GM03348 (cell line): ENCODE measurements at places on chromosomes 11 and 22.

DNA sequence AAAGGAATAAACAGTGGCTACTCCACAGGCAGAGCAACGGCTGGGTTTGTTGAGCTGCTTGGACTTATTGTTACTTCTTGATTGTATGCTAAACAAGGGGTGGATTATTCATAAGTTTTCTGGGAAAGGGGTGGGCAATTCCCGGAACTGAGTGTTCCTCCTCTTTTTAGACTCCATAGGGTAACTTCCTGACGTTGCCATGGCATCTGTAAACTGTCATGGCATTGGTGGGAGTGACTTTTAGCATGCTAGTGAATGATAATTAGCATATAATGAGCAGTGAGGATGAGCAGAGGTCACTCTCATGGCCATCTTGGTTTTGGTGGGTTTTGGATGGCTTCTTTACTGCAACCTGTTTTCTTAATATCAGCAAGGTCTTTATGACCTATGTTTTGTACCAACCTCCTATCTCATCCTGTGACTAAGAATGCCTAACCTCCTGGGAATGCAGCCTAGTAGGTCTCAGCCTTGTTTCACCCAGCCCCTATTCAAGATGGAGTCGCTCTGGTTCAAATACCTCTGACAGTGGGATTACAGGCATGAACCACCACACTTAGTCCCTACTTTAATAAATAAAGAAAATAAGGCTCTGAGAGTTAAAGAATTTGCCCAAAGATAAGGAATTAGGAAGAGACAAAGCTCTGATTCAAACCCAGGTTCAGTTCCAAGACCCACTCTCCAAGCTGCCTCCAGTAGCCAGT, 65.6 kb upstream of the CLMP start:
- no peak for DNase-seq

GRCh38 chr11:21896746-21897602, 295.9 kb upstream of the ANO5 start:
- DNase-seq: no peak

DNA sequence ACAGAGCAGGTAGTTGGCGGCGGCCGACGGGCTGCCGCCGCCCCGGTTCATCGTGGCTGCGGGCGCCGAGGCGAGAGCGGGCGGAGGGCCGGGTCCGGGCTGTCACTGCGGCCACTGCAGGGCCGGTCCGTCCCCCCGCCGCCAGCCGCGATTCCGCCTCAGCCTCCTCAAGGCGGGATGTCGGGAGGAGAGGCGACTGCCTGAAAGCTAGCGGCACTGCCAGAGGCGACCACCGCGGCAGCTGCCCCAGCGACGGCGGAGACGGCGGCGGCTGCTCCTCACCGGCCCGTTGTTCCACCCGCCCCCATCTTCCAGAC, 234 bp downstream of the SESN3 start:
- no peak for DNase-seq

GRCh38 chr11:62832336-62833234, at the start of gene TEX54:
Gene TEX54, minus strand, starts transcription at chr11:62832841.
- DNase-seq: peak; percentile 28

DNA sequence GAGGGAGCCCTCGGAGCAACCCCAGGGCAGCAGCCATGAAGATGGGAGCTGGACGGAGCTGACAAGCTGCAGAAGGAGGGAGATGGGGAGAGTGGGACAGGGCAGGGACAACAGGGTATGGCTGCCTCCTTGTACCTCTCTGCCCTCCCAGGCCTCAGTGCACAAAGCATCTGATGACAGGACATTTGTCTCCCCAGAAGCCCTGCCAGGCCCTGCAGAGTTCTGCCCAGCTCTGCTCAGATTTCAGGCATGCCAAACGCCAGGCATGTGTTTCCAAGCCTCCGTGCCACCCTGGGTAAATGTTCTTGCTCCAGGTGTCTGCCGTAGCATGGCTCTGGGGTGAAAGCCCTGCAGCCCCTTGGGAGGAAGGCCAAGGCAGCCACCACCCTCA, 1.1 kb upstream of the IFITM10 start:
- no peak for DNase-seq

DNA sequence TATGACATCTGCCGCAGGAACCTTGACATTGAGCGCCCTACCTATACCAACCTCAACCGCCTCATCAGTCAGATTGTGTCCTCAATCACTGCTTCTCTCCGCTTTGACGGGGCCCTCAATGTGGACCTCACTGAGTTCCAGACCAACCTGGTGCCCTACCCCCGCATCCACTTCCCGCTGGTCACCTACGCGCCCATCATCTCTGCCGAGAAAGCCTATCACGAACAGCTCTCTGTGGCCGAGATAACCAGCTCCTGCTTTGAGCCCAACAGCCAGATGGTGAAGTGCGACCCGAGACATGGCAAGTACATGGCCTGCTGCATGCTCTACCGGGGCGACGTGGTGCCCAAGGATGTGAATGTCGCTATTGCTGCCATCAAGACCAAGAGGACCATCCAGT, 16.0 kb downstream of the TUBA8 start:
- DNase-seq: no peak

- no peak for DNase-seq
These were observed 22.6 kb downstream of the FADD start for GRCh38 chr11:70225681-70226177.

DNA sequence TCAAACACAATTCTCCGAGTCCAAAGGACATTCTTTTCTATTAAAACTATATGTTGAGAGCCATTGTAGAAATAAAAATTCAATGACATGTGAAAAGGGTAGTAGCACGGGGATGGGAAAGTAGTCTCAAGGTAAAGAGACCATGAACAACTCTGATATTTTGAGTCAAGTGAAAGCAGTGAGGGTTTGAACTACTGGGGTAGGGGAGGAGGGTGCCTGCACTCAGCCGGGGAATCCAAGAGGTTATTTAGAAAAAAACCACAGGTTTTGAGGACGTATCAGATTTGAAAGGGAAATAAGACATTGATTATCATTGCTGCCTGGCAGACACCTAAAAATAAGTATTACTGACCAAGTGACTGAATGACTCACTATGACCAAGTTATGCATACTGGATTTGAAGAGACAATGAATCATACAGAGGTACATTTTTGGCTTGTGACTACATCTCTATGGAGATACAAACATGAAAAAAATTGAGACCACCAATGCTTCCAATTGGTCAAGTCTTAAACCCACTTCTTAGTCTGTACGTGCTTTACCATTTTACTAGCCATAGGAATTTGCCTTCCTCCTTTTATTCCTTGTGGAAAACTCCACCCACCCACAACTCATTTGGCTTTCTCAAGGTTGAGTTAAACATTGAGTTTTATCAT, 2.2 kb upstream of the OR52H1 start:
- peak; percentile 54 for DNase-seq

DNA sequence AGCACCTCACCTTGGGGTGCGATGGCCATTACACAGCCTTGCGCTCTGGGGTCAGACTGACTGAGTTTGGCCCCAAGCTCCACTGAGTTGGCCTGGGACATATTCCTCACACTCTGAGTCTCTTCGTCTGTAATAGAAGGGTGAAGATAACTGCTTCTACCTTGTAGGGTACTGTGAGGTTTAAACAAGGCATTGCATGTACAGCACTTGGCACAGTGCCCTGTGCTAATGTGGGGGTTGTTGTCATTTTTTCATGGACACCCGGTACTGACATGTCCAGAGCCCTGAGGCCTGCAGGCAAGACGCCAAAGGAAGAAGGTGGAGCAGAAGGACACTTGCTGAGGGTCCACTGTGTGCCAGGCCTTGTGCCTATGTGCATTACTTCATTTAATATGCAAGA, 50.7 kb downstream of the OTOG start:
- DNase-seq: no peak

DNA sequence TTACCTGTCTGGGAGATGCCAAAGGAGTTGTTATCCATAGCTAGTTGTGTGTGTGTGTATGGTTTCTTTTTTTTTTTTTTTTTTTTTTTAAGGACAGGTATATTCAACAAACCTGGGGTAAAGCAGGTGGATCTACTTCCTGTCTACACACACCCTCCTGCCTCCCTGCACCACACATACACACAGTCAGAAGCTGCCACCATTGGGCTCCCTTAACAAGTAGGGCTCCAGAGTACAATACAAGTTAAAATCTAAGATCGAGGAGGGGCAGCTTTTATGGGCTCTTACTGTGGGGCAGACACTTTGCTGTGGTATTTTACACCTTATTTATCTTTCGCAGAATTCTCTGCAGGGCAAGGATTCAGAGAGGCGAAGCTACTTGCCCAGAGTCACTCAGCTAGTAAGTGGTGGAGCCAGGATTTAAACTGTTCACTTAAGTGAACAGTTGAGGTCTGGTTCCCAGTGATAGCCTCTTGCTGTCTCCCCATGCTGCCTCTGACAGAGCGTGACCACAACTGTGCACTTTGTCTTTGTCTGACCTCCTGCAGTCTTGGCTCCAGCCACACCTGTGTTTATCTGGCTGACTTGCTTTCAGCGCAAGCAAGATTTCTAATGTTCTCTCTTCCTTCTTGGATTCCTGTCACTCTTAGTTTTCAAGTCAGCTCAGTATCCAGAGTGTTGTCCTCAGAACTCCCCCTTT, 135.0 kb downstream of the CSNK2A3 start:
- no peak for DNase-seq

GRCh38 chr11:88447281-88447680, 109.7 kb upstream of the CTSC start:
- DNase-seq: no peak

DNA sequence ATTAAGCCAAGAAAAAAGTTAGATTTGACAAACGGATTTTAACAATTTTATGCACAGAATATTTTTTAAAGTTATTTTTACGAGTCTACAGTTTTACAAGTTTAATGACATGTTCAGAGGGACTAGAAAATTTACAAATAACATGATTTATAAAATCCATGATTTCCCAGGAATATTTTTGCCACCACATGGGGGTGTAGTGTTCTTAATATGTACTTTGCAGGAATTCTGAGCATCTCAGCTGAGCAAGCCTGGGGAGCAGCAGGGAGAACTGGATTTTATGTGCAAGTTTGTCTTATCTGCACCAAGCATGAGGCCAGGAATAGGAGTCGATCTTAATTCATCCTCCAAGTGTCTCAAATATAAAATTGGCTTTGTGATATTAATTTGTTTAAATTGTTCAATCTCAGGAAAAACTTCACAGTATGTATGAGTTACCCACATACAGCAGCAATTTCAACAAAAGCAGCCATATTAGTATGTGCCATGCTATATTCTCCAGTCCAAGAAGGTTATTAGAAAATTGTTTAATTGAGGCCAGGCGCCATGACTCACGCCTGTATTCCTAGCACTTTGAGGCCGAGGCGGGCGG, 826.3 kb downstream of the DLG2 start:
- peak; percentile 75 for DNase-seq

DNA sequence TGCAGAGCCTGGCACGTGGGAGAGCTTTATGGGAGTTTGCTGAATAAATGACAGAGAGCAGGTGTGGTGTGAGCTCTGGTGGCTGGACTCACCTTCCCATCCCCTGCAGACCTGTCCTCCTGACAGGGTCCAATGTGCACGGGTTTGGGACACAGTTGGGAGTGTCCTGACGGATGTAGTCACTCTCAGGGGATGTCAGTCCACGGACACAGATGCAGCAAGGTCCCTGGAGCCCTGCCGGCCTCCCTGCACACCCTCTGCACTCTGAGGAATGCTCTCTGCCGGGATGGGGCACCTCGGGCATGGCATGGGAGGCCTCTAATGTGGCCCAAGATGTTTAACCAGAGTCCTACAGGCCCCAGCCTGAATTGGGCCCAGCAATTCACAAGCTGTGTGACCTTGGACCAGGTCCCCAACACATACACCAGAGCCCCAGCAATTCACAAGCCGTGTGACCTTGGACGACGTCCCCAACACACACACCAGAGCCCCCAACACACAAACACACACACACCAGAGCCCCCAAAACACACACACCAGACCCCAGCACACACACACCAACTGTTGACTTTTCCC, 30.0 kb upstream of the RFPL3 start:
- no peak for DNase-seq

DNA sequence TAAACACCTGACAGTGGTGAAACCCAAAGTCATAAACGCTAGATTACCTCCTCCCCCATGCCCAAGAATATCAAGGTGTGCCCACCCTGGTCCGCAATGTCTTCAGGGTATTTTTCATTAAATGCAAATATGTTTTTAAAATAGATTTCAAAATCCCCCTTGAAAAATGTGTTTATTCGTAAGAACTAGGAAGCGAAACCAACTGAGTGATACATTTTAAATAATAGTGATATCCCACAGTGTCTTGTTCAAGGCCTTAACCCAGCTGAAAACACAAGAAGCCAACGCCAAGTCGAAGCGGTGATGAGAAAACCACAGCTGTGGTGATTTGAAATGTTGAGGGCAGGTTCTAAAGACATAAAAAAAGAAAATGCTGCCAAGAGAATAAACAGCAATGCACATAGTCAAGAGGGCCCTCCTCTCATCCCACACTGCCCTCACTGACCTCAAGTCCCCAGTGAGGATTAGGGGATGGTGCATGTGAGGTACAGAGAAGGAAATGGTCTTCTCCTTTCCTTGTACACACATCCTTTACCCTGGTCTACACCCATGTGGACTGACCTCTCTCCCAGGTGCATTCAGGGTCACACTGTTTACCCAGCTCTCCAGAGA, 25.5 kb downstream of the KCNJ1 start:
- no peak for DNase-seq

- no peak for DNase-seq
These were observed 5.3 kb downstream of the PLEKHB1 start for GRCh38 chr11:73651661-73652045.

- DNase-seq: no peak
These were observed 42.3 kb upstream of the RDX start for GRCh38 chr11:110338684-110339083.

DNA sequence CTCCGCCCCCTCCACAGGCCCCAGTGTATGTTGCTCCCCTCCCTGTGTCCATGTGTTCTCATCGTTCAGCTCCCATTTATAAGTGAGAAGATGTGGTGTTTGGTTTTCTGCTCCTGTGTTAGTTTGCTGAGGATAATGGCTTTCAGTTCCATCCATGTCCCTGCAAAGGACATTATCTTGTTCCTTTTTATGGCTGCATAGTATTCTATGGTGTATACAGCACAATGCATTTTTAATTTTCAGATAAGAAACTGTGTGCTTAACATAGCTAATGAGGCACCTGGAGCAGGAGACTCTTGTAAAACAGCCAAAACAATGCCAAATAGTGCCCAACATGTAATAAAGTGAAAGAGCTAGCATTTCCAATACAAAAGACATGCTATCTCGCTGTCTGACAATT, 21.8 kb downstream of the ALG9 start:
- no peak for DNase-seq

GRCh38 chr11:14309425-14310192, 49.4 kb downstream of the RRAS2 start:
- DNase-seq: no peak

DNA sequence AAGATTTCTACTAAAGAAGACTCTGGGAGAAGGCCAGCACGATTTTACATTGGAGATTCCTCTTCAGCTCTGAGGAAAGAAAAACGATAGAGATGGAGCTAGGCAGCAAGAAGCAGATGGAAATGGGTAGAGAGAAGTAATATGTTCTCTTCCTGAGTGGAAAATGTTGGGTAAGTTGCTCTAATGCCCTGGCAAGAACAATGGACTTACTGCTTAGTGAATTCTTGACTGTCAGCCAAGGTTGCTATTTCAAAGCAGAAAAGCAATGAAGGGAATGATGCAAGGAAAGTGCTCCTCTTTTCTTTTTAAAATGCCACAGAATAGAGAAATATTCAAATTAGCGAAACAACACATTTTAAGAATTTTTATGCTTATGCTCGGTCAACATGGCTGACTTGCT, 38.4 kb upstream of the CWF19L2 start:
- peak; percentile 75 for DNase-seq

- DNase-seq: no peak
These were observed 5.8 kb downstream of the MMP3 start for GRCh38 chr11:102837646-102838045.

GRCh38 chr22:19527321-19527721, 3.1 kb upstream of the CLDN5 start:
- no peak for DNase-seq

GRCh38 chr22:49882519-49883293, 29.1 kb downstream of the ZBED4 start:
- DNase-seq: no peak
